ENCODE measurements at places on chromosomes 5 and 9. TPM values are rescaled to one million over a fixed set of nuclear protein-coding genes. Genes with fewer than 3 reads are reported as not detected.

- no peaks in the 10 kb centered on the region for H3K36me3 ChIP-seq
- H3K4me3 ChIP-seq = no peak overlapping the region
- H3K4me1 ChIP-seq = no peaks in the 10 kb centered on the region
Measured at GRCh38 chr5:64108674-64109073, 57.0 kb upstream of the RNF180 start.

- H3K4me1 ChIP-seq = no peaks in the 10 kb centered on the region
- no peak overlapping the region for H3K27ac ChIP-seq
- H3K27me3 ChIP-seq = no peaks in the 10 kb centered on the region
- DNase-seq = no peak
Measured at GRCh38 chr5:144083185-144083584, 87.3 kb downstream of the YIPF5 start.

DNA sequence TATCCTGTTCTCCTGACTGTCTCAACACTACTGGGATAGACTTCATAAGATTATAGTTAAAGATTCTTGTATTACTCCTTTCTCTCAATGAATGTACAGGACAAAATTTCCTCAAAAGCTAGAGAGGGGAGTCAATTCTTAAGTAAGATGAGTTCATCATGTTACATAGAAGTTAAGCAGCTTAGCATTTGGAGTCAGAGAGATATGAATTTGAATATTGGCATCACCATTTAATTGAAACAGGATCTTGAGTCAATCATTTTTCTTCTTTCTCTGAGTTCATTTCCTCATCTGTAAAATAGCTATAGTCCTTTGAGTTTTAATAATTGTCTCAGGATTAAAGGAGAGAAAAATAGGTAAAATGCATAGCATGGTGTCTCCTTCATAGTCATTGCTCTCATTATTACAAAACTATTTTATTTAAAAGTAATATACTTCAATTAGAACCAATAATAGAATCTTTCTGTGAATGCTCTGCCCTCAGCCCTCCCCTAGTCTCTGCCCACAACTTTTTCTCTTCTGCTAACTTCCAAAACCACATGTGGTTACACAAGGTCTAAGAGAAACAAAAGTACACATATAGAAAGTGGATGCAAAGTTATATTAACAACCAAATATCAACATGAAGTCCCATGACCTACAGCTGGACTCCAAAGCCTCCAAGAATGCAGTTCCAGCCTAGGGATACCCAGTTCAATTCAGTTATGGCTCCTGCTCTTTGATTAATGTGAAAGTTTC lies 265.6 kb downstream of the TLE1 start:
- H3K27ac ChIP-seq = no peak overlapping the region
- no peak for DNase-seq
- H3K4me1 ChIP-seq = no peaks in the 10 kb centered on the region
- no peak overlapping the region for H3K4me3 ChIP-seq
- H3K36me3 ChIP-seq = no peaks in the 10 kb centered on the region

DNA sequence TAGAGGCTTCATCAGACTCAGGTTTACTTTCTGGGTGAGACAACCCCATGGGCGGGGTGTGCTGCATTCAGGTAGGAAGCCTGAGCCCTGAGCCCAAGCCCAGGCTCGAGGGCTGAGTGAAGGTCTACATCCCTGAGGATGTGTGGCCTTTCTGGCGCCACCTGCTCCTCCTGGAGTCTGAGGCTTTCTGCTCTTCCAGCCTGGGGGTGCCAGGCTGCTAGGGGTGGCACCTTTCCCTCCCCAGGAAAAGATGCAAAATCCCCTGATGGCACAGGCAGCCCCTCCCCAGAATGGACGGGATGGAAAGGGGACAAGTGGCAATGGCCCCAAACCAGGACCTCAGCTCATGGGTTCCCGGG lies 44.4 kb upstream of the PRRC2B start:
- H3K27ac ChIP-seq = no peak overlapping the region
- no peak overlapping the region for H3K4me3 ChIP-seq
- no peaks in the 10 kb centered on the region for H3K27me3 ChIP-seq
- no peaks in the 10 kb centered on the region for H3K36me3 ChIP-seq
- peaks cover 8% of the 10 kb centered on the region for H3K4me1 ChIP-seq
- no peak for DNase-seq

- no peak overlapping the region for H3K27ac ChIP-seq
- H3K27me3 ChIP-seq = peaks cover 5% of the 10 kb centered on the region
- no peak for DNase-seq
- no peaks in the 10 kb centered on the region for H3K4me1 ChIP-seq
Measured at GRCh38 chr5:175734016-175734415, 76.1 kb downstream of the HRH2 start.

- H3K36me3 ChIP-seq = peaks cover 14% of the 10 kb centered on the region
- H3K4me1 ChIP-seq = peaks cover 21% of the 10 kb centered on the region
- no peaks in the 10 kb centered on the region for H3K27me3 ChIP-seq
- no peak overlapping the region for H3K4me3 ChIP-seq
Measured at GRCh38 chr9:85599540-85600105, 142.1 kb downstream of the AGTPBP1 start.

DNA sequence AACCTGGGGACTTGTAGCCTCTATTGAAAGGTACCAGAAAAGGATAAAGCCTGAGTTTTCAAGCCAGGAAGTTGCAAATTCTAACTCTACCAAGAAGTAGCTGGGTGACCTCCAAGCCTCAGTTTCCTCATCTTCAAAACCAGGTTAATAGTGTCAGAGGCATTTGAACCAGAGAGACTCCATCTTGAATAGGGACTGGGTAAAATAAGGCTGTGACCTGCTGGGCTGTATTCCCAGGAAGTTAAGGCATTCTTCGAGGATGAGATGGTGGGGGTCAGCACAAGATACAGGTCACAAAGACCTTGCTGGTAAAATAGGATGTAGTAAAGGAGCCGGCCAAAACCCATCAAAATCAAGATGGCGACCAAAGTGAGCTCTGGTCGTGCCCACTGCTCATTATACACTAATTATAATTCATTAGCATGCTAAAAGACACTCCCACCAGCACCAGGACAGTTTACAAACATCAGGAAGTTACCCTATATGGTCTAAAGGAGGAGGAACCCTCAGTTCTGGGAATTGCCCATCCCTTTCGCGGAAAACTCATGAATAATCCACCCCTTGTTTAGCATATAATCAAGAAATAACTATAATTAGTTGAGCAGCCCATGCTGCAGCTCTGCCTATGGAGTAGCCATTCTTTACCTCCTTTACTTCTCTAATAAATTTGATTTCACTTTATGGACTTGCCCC lies 3.8 kb upstream of the SERINC5 start:
- H3K4me1 ChIP-seq = peaks cover 14% of the 10 kb centered on the region
- no peaks in the 10 kb centered on the region for H3K27me3 ChIP-seq
- no peak overlapping the region for H3K27ac ChIP-seq

GRCh38 chr9:134373953-134374300 lies 47.7 kb downstream of the RXRA start:
- H3K36me3 ChIP-seq = no peaks in the 10 kb centered on the region
- H3K4me3 ChIP-seq = no peak overlapping the region
- H3K27me3 ChIP-seq = no peaks in the 10 kb centered on the region
- H3K4me1 ChIP-seq = no peaks in the 10 kb centered on the region
- no peak overlapping the region for H3K27ac ChIP-seq
- DNase-seq = no peak

DNA sequence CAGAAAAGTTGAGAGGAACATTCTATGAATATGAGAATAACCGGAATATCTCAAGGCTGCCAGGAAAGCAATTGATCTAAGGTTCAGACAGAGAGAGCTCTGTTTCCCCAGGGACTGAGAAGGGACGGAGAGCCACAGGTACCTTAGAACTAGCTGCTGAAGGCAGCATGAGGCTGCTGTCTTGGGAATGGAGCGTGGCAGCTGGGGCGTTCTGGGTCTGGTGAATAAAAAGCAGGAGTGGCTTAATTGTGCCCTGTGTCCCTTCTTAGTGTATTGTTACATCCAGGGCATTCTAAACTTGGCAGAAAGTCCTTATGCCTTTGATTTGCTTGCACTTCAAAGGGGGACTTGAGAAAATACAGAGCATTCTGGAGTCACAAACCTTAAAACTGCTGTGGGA lies 434.5 kb downstream of the KDM4C start:
- no peaks in the 10 kb centered on the region for H3K36me3 ChIP-seq
- no peak overlapping the region for H3K27ac ChIP-seq
- DNase-seq = no peak
- no peak overlapping the region for H3K4me3 ChIP-seq
- no peaks in the 10 kb centered on the region for H3K27me3 ChIP-seq
- H3K4me1 ChIP-seq = peaks cover 5% of the 10 kb centered on the region

DNA sequence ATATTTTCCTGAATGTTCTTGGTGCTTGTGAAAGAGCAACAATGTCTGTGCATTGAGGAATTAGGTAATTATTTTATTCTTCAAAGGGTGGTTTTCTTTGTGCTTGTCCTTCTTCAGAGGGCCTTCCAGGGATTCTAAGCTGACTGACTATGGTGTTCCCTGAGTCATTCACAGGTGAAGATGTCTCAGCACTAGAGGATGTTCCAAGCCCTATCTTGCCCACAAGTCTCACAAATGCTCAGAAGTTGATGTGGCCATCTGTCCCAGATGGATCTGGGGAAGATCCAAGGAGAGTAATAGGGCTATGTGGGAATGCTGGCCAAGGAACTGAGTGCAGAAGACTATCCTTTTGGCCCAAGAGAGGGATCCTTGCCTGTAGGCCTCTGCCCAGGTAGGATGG lies 120.9 kb downstream of the ADAMTSL1 start:
- no peak overlapping the region for H3K27ac ChIP-seq
- no peaks in the 10 kb centered on the region for H3K27me3 ChIP-seq
- H3K4me1 ChIP-seq = no peaks in the 10 kb centered on the region
- no peak overlapping the region for H3K4me3 ChIP-seq
- no peak for DNase-seq
- H3K36me3 ChIP-seq = no peaks in the 10 kb centered on the region

DNA sequence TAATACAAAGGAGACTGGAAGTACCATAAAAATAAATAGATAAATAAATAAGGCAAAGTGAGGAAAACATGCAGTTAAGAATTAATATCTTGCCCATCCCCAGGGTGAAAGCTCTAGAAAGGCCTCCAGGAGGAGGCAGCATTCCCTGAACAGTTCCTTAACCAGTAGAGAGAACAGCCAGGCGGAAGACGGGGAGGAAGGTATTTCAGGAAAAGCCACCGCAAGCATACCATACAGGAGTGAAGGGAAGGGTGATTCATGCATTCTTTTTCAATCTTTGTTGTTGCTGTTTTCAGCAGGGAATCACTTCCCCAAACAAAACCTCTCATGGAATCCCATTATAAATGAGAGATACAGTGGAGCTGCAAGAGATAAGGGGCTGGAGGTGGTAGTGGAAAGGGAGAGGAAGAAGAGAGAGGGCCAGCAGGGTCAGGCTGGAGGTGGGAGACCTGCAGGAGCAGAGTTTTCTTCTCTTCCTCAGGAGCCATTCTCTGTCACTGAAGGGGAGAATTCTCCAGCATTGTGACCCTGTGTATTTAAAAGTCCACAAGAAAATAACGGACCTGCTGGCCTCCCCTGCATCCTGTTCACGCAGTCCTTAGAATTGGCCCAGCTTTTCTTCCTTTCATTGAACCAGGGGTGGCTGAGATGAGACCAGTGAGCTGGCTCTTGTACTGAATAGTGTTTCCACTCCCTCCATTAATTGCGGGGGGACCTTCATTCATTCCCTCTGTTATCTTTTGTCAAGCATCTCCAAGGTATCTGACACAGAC lies 255.9 kb downstream of the FAM114A2 start:
- H3K36me3 ChIP-seq = no peaks in the 10 kb centered on the region
- H3K4me1 ChIP-seq = no peaks in the 10 kb centered on the region

DNA sequence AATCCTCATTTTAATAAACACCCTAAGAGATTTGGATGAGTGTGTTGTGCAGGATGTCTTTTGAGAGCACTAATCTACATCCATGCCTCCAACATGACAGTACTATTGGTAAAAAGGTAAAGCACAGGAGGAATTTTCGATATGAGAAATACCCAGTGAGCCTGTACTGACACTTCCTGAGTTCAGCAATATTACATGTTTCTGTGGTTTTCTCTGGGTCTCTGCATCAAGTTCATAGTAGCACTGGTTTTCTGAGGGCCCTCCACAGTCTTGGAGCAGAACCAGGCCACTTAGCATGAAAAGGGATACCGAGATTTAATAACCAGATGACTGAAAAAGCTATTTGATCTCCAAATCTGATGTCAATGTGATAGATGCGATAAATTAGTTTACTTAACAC lies 524.1 kb downstream of the TMEM38B start:
- no peak overlapping the region for H3K4me3 ChIP-seq
- H3K36me3 ChIP-seq = no peaks in the 10 kb centered on the region
- H3K27me3 ChIP-seq = no peaks in the 10 kb centered on the region
- H3K27ac ChIP-seq = no peak overlapping the region
- H3K4me1 ChIP-seq = no peaks in the 10 kb centered on the region

DNA sequence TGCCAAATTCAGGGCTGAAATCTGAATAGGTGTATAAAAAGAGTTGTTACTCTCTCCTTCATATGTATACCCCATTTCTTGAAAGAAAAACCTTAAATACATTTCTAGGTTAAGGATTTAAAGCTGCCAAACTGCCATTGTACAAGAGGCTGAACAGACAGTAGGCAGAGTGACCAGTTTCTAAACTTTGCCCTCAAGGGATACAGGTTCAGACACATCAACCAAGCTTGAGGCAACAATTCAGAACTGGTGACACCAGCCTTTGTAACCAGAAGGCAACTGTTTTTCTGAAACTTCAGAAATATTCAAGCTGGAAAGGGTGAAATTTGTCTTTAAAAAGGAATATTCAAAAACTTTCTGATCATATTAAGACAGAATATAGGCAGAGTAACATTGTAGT lies 47.5 kb downstream of the FAM114A2 start:
- no peak overlapping the region for H3K4me3 ChIP-seq
- H3K27ac ChIP-seq = no peak overlapping the region
- no peaks in the 10 kb centered on the region for H3K4me1 ChIP-seq
- H3K27me3 ChIP-seq = no peaks in the 10 kb centered on the region
- no peak for DNase-seq
- peaks cover 15% of the 10 kb centered on the region for H3K36me3 ChIP-seq

DNA sequence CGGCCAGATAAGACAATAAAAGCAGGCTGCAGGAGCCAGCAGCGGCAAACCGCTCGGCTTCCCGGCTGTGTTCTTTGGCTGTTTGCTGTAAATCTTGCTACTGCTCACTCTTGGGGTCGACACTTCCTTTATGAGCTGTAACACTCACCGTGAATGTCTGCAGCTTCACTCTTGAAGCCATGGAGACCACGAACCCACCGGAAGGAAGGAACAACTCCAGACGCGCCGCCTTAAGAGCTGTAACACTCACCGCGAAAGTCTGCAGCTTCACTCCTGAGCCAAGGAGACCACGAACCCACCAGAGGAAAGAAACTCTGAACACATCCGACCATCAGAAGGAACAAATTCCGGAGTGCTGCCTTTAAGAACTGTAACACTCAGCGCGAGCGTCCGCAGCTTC lies 451.7 kb downstream of the AGTPBP1 start:
- no peak for DNase-seq
- H3K27me3 ChIP-seq = peaks cover 8% of the 10 kb centered on the region
- no peak overlapping the region for H3K27ac ChIP-seq
- H3K4me3 ChIP-seq = peak overlapping the region; percentile 11
- H3K4me1 ChIP-seq = peaks cover 8% of the 10 kb centered on the region

GRCh38 chr5:95069948-95070347 lies 214.9 kb downstream of the MCTP1 start:
- no peaks in the 10 kb centered on the region for H3K36me3 ChIP-seq
- no peak overlapping the region for H3K27ac ChIP-seq
- H3K4me1 ChIP-seq = no peaks in the 10 kb centered on the region
- H3K4me3 ChIP-seq = no peak overlapping the region

GRCh38 chr9:134883040-134883782 lies 2.6 kb downstream of the FCN2 start:
- no peak for DNase-seq
- H3K27me3 ChIP-seq = no peaks in the 10 kb centered on the region
- H3K4me3 ChIP-seq = no peak overlapping the region
- no peak overlapping the region for H3K27ac ChIP-seq
- no peaks in the 10 kb centered on the region for H3K36me3 ChIP-seq
- H3K4me1 ChIP-seq = no peaks in the 10 kb centered on the region

PCDHB4 gene
- not detected for total RNA-seq

ACSL6 gene
- total RNA-seq = 34.0 TPM

CNTFR gene
- total RNA-seq = not detected

PCDHGC3 gene
- total RNA-seq = 0.21 TPM

ELL2 gene
- 124 TPM for total RNA-seq
